ENCODE measurements at places on chromosomes 11 and 22.

DNA sequence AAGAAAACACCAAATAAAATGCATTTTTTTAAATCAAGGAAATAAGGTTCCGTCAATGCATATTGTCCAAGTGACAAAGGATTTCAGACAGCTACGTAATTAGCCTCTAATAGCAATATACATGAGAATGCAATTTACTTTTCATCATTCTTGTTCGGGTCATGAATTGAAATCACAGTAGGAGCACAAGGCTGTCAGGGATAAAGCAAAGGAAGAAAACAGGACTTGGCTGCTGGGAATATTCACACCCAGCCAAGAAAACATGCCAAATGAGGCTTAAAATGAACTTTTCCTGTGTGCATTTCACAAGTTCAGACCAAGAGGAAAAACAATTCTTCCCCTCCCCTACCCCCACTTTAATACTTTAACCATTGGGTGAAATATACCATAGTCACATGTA, 188.6 kb downstream of the CWF19L2 start:
- DNase-seq: no peak

DNA sequence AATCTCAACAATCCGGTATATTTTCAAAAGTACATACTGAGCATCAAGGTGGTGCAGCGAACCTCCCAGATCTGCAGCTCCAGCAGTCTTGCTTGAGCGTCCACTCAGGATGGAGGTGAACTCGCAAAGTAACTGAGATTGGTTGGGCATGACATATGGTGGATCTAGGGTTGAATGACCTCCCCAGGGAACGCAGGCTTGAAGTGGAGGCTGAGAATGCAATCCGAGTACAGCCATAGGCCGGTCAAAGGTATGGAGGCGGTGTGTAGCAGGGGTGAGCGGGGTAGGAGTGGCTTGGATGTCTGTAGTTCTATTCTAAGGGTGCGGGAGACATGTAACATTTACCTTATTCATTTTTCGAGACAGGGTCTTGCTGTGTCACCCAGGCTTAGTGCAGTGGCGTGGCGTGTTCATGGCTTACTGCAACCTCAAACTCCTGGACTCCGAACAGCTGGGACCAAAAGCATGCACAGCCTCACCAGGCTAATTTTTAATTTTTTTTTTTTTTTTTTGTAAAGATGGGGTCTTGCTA, 631 bp upstream of the C22orf39 start:
- no peak for DNase-seq

- DNase-seq: no peak
Measured at GRCh38 chr11:62984451-62984991, at the start of gene SLC22A6. TSS of gene SLC22A6 (minus strand) at chr11:62984967. CDS start at chr11:62984690, 277 bp downstream.

GRCh38 chr22:38449776-38450175, 5.2 kb downstream of the KCNJ4 start:
- no peak for DNase-seq

GRCh38 chr11:126378763-126379162, 23.3 kb downstream of the ST3GAL4 start:
- no peak for DNase-seq

GRCh38 chr22:40178417-40179409, 988 bp downstream of the TNRC6B start:
- peak; percentile 14 for DNase-seq

- DNase-seq: no peak
Measured at GRCh38 chr11:19672586-19673206, 39.9 kb upstream of the NAV2 start.
